Fibroblast of skin of back (primary cell): ENCODE measurements at places on chromosomes 13 and 19.

GRCh38 chr19:38095411-38096308 is 128.4 kb downstream of the DPF1 start:
- peak; percentile 66 for DNase-seq

- no peak for DNase-seq
Measured at GRCh38 chr13:78465250-78465649, 138.1 kb downstream of the POU4F1 start.

GRCh38 chr13:30697996-30698401 is 37.3 kb upstream of the ALOX5AP start:
- DNase-seq, result peak; percentile 65

GRCh38 chr13:19861762-19862161 is 1.7 kb downstream of the ZMYM5 start:
- DNase-seq, result no peak

- no peak for DNase-seq
Measured at GRCh38 chr13:42547612-42548011, 26.3 kb upstream of the TNFSF11 start.

- peak; percentile 23 for DNase-seq
Measured at GRCh38 chr19:51398096-51398704, 7.8 kb upstream of the C19orf84 start.

- peak; percentile 56 for DNase-seq
Measured at GRCh38 chr19:35495107-35496064, 5.1 kb upstream of the KRTDAP start.
